ENCODE measurements at places on chromosomes 6 and 20.

DNA sequence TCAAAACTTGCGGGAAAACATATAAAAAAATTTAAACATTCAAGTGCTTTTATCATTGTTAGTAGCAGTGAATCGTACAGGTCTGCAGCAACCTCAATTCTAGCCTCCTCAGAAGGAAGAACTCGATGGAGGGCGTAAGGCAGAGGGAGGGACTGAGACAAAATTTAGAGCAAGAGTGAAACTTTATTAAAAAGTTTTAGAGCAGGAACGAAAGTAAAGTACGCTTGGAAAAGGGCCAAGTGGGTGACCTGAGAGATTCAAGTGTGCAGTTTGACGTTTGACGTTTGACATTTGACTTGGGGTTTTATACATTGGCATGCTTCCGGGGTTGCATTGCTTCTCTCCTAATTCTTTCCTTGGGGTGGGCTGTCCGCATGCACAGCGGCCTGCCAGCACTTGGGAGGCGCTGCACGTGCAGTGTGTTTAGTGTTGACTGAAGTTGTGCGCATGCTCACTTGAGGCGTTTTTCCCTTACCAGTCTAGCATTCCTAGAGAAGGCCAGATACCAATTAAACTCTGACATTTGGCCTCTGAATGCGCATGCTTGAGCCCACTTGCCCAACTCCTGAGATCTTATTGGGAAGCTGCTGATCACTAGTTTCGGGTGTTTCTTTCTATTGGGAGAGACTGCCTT lies 82.6 kb downstream of the TBX18 start:
- no peak for DNase-seq

- DNase-seq = no peak
These were observed 28.6 kb downstream of the MAPK14 start for GRCh38 chr6:36056178-36056577.

DNA sequence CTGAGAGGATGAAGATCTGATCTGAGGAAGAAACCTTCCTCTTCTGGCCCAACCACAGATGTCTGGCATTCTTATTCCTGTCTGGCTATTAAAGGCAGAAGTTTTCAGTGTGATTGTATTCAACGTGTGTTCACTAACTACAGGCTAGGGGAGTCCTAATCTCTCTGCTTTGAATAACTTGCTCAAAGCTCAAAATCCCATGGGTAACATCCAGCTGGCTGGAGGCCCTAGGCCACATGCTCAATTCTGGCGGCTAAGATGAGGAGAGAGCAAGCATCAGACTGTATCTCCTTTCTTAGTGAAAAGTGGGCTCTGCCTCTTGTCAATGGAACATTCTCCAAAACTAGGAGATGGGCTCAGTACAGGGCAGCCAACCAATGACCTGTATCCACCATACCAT lies 478.0 kb downstream of the KIF16B start:
- DNase-seq = no peak

GRCh38 chr20:9126527-9126926 lies 57.6 kb downstream of the PLCB4 start:
- DNase-seq = no peak

- DNase-seq = no peak
These were observed 13.4 kb upstream of the LY86 start for GRCh38 chr6:6575143-6575542.

- no peak for DNase-seq
These were observed 181.8 kb downstream of the TAF4 start for GRCh38 chr20:61883857-61884393.

DNA sequence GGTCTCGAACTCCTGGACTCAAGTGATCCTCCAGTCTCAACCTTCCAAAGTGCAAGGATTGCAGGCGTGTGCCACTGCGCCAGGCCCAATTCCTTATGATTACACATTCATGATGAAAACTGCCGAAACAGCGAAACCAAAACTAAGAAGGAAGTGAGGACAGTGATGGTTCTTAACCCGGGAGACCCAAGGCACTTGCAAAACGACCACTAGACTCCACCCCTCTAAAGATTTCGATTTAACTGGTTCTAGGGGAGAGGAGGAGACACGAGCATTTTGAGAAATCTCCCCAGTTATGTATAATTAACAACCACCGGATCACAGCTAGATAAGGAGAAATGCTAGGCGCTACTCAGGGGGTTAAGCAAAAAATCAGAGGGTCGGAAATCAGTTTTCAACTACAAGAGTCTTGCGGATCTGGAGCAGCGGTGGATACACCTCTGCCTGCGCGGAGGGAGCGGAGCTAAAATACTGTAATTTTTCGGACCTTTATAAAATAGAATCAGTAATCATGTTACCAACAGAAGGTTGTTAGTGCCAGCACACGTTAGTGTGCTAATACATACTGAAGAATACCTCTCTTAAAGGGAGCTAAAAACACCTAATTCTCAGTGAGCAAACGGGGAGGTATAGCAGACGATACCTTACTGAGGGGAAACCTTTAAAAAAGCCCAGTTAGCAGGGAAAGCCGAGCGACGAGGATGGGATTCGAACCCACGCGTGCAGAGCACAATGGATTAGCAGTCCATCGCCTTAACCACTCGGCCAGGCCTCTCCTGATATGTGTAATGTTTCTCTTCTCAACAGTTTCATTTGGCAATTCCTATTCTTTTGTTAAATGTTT lies 60.0 kb upstream of the BTN3A2 start:
- no peak for DNase-seq

DNA sequence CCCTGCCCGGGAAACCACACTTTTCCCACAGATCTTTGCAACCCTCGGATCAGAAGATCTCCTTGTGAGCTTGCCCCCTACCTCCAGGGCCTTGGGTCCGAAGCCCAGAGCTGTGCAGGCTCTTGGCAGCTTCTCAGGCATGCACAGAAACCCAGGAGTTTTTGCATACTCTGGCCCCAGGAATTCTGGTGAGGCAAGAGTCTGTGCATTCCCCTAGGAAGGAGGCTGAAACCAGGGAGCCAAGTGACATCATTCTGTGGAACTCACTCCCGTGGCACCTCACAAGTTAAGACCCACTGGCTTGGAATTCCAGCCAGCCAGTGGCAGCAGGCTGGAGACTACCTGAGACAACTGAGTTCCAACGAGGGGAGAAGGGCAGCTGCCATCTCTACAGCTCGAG lies 100.1 kb downstream of the TNFRSF21 start:
- no peak for DNase-seq

DNA sequence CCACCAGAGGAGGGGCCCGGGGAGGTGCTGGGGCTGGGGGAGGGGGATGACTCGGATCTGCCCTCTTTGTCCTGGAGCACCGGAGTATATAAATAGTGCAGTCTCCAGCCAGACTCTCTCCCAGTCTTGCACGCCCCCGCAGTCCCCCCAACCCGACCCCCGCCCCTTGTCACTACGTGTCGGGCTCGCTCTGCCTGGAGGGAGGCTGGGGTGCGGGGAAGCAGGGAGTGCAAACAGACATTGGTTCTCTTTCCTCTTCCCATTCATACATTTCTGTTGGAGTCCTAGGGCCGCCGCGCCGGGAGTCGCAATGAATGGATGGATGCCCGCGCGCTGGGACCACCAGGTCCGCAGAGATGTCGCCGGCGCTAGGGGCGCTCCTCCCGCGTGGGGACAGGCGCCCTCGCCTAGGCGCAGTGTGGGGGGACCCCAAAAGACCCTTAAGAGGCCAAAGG lies 179.3 kb downstream of the TBXT start:
- DNase-seq = no peak

DNA sequence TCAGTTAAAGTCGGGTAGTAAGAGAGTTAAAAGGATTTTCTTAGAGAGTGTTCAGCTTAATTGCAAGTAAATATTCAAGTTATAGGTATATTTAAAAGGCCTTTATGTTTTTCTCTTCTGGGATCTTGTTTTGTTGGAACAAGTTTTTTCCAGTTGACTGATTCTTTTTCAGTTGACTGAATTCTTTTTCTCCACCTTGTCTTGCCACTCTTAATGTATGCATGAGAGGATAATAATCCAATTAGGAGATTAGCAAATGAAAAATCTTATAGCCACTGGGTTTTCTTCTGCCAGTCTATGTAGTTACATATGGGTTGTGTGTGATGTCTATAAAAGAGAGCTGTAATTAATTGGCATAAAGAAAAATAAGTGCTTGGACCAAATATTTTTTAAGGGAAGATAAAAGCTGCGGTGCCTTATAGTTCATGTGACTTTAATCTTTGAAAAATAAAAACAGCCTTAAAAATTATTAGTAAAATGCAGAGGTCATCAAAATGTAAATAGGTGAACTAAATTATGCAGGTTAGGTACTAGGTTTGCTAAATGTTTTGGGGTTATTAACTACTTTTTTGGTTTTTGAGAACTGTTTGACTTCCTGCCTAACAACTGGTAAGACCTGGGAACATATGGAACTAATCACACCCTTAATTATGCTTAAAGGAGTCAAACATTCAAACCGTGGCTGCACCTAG lies 367.2 kb downstream of the HTR1B start:
- no peak for DNase-seq

GRCh38 chr6:17099401-17100059 lies 2.3 kb upstream of the STMND1 start:
- no peak for DNase-seq

- DNase-seq = no peak
These were observed 23.6 kb downstream of the PRKN start for GRCh38 chr6:162704001-162704400.

GRCh38 chr20:24492031-24492607 lies 22.7 kb downstream of the SYNDIG1 start:
- no peak for DNase-seq

GRCh38 chr20:9270831-9271230 lies 201.9 kb downstream of the PLCB4 start:
- no peak for DNase-seq

GRCh38 chr20:49400904-49401303 lies 81.6 kb downstream of the KCNB1 start:
- no peak for DNase-seq

DNA sequence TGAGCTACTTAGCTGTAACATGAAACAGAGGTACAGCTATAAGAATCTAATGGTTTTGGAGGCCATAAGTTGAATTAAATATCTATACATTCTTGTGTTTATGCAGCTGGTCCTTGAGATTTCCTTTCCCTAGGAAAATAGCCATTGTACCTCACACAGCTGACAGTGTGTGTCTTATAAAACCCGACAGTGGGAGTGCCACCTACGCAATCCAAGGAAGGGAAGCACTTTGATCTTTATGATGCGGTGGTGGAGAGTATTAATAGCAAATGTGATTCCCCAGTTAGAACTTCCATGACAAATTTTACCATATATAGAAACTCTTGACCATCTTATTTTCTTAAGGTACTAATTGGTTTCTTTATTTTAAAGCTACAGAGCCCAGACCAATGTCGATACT lies 149.5 kb downstream of the TMEM200A start:
- no peak for DNase-seq

- no peak for DNase-seq
These were observed 20.3 kb downstream of the ZMYND8 start for GRCh38 chr20:47336129-47336754.

GRCh38 chr20:1841554-1842140 lies 53.6 kb upstream of the SIRPA start:
- DNase-seq = no peak

GRCh38 chr6:38460186-38460585 lies 179.5 kb downstream of the BTBD9 start:
- DNase-seq = no peak

DNA sequence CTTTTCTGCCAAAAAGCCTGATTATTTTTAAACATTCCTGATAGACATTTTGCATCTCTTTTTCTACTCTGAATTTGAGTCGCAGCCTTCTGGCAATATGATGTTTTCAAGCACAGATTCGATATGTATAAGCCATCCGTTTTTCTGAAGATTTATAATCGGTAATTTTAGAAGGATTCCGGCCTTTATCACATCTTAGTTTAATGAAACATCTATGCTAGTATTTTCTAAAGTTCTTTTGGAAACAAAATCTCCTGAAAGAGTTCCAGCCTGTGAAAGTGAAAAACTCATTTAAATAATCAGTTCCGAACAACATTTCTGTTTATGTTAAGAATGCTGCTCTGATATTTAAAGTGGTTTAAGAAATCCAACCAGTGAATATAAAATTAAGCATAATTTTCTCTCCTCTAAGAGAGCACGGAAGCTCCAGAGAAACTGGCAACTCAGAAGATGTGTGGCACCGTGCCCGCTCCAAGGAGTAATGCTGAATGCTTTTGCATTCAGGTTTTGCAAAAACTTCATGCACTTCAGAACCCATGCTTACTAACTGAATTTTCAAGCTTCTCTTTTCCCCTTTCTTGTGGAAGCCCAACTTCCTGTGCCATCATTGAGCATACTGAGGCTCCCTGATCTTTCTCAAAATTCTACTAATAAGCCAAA lies 20.7 kb downstream of the NDUFAF4 start:
- no peak for DNase-seq

DNA sequence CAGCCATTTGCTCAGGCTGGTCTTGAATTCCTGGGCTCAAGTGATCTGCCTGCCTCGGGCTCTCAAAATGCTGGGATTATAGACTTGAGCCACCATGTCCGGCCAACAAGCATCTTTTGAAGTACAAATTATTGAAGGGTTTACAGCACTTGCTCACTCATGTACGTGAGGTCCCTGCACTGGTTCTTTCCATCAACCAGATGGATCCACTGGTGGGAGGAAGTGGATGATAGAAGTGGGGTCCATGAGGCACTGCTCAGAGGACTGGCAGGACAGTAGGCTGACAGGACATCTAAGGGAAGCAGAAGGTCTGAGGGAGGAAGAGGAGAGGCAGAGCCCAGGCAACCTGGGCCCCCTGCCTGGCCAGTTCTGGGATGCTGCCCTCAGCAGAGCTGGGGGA lies 109.2 kb upstream of the NXT1 start:
- no peak for DNase-seq

- DNase-seq = no peak
These were observed 56.2 kb upstream of the BMP6 start for GRCh38 chr6:7669742-7670141.

DNA sequence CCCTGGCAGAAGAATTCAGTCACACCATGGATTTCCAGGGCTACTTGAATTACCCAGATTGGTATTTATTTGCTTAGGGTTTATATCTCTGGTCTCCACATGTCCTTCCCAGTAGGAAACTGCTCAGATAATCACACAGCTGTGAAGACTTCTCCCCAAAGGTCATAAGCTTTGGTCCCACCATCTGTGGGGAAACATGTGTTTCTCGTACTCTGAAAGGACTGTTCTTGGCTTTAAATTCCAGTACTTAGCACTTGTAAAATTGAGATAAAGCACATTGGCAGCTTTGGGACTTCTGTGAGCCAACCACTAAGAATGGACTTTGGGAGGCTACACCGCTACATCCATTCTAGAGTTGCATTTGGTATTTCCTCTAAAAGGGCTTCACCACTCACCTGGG lies 205.3 kb upstream of the FOXA2 start:
- no peak for DNase-seq

DNA sequence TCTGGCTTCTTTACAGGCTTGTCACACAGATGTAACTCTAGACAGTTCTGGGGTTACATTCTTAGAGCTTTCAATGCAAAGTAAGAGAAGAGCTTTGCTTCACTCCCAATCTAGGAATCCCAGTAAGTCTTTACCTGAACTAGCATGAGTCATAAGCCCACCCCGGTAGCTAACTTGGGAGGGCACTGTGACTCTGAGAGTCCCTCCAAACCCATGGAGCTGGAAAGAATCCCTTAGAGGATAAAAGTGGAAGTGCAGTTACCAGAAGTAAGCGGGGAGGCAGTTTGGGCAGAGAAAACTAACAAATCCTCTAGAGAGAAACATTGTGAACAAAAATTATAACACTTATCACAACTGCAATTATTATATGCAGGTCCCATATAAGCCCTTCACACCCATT lies 84.0 kb upstream of the SMLR1 start:
- DNase-seq = no peak

All from esophagus squamous epithelium (tissue), 5 donors.